CD4-positive, alpha-beta T cell treated with Interleukin-15 for 4 hours (primary cell): ENCODE measurements at places on chromosomes 1 and 21.

- no peak for DNase-seq
These were observed 3.0 kb downstream of the SLC19A1 start for GRCh38 chr21:45539046-45539795.

DNA sequence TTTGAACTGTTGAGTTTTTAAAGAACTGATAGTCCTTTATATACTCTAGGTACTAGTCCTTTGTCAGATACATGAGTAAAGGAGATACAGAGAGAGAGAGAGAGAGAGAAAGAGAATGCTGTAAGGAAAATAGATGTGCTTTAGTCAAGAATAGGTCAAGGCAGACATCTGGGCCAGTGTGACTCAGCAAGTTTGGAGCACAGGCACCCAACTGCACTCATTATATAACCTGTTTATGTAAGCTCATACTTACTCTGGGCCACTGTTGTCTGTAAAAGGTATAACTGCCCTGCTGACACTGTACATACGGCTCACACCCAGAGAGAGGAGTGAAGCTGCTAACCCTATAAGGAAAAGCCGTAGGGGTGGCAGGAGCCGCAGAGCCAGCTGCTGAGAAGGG, 32.2 kb upstream of the AKT3 start:
- DNase-seq = no peak

DNA sequence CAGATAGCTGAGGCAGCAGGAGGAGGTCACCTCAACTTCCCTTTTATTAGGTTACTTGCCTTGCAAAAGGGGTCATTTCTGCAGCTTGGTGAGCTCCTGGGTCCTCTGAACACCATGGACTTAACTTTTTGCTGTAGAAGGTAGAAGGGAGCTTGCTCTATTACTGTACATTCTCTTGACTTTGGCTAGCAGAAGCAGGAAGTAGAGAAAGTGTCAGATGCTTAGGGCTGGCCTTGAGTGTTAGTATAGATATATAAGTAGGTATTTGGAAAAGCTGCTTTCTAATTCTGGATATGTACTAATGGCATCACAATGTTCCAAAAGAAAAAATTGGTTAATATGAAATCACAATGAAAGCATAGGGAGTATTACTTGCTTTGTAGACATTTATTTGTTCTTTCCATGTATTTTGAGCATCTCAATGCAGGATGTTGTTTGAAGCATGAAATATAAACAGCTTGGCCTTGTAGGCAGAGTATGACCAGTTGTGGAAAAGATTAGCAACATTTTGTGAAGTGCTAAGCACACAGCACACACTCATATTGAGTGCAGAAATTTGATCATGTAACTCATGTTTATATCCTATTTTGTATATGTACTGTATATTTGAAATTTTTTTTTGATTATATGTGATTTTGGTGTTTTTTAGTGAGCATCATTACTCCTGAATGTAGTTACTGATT, 108.8 kb downstream of the DYRK1A start:
- DNase-seq = no peak

DNA sequence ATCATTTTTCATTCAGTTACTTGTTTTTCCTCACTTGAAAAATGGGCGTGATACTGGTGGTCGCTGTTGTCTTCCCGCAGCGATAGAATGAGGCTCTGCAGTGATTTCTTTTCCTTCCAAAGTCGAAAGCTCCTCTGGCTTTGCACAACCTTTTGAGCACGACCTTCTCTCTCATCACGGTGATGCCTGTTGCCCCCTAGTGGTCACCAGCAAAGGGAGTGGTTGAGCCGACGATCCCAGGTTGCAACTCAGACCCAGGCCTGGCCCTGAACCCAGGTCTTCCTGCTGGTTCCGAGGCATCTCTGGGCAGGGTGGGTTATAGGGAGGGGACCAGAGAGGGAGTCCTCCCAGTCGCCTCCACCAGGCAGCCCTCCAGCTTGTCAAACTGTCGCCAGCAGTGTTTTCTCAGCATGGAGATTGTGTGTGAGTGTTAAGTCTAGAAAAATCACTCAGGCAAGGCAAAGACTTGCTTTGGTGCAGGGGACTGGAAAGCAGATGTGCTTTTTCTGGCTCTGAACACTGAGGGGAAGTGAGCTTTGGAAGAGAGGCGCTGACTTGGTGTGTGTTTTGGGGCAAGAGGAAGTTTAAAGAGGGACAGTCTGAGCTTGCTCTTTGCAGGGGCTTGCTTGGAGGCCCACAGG, 285.3 kb downstream of the CAMTA1 start:
- peak; percentile 43 for DNase-seq

DNA sequence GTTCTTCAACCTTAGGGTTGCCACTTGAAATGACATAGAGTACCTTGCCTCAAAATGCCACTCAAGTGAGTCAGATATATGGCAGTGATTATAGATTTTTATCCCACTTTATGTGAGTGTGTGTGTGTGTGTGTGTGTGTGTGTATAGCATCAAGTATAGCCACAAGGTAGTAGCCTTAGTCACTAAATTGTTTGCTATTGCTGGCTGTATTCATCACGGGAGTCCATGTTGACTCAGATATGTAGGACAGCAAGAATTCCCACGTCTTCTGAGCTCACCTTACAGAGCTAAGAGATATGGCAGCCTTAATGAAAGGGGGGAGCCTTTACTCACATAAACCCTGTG, 9.3 kb downstream of the ETS2 start:
- no peak for DNase-seq

DNA sequence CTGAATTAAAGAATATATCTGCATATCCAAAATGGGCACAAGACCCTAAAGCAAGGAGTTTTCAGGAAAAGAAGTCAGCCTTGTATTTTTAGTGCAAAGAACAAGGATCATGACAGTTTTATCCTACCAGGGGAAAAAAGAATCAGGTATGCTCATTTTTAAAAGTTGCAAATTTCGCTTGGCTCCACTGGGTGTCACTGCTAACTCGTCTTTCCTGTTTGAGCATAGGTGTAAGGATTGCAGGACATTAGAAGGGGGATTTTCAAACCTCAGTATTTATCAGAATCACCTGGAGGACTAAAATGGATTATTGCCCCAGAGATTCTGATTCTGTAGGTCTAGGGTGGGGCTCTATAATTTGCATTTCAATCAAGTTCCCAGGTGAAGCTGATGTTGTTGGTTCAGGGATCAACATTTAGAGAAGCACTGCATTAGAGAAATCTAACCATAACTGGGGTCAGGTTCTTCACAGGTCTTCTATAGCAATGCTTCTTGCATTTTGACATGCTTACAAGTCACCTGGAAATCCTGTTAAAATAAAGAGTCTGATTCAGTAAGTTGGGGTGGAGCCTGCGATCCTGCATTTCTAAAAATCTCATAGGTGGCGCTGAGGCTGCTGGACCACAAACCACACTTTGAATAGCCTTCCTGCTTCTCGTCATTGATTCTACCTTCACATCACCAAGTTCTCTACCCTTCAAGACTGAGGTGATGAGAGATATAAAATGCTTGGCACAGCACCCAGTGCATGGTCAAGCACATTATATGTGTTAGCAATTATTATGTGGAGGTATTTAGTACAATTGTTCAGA, 39.6 kb downstream of the NUF2 start:
- no peak for DNase-seq

- no peak for DNase-seq
These were observed 171.9 kb downstream of the IGSF21 start for GRCh38 chr1:18279351-18280074.

DNA sequence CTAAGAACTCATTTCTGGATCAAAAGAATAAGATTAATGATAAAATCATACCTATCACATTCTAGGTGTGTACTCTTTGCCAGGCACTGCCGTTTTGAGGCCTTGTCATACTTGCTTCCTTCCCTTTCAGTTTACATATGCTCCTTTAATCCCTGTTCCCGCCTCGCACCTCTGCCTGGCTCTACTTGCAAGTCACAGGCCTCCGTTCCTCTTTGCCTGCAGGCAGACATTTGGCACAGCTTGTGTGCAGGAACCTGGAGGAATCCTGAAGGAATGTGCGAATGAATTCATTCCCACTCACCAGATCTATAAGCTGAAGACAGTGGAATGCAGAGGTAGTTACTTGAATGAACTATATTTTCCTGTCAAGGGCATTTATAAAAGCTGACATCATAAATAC, 13.8 kb downstream of the WLS start:
- no peak for DNase-seq

- DNase-seq = no peak
These were observed 27.1 kb upstream of the PDE4B start for GRCh38 chr1:65765631-65766030.

DNA sequence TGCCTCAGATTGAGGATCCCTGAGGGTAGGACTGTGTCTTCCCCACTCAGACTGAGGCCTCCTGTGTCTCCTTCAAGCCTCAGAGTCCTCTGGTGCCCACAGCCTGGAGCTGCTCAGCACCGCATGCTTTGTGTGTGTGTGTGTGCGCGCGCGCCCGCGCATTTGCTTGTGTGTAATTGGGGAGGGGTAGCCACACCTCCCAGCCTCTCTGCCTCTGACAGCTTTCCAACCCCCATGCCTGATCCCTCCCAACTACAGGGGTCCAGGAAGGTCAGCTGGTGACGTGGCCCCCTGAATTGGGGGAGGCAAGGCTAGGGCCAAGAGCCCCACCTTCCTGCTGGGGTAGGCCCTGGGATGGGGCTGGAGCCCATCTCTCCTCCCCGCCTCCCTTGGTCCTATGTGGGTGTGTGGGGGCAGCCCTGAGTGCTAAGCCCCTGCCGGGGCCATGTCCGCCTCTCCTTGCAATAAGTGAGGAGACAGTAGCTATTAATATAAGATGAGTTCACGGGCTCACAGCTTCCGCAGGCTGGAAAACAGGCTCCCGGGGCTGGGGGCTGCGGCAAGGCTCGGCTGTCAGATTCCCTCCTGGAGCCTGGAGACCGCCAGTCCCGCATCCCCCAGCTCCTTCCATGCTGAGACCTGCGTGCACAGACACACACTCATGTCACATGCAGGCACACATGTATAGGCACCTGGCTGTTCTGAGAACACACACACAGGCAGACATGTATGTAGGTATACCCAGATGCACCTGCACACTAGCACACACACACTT, 7.0 kb downstream of the GPR3 start:
- no peak for DNase-seq

- DNase-seq = no peak
These were observed 55.6 kb downstream of the GLUL start for GRCh38 chr1:182335771-182336566.

DNA sequence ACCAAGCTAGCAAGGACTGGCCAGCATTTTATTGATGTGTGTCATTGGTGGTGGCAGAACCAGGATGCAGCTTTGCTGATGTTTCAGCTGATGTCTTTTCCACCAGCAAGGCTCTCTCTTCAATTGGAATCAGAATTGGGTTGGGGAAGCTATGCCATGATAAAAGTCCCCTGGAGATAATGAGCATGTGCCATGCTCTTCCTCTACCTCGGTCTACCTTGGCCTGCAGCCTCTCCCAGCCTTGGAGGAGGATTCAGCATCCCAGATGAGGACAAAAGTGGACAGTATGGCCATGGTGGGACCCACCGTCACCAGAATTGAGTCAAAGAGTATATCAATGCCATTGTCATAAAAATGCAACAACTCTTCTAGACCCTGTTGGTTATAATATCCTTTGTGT, 8.6 kb downstream of the AVPR1B start:
- no peak for DNase-seq

DNA sequence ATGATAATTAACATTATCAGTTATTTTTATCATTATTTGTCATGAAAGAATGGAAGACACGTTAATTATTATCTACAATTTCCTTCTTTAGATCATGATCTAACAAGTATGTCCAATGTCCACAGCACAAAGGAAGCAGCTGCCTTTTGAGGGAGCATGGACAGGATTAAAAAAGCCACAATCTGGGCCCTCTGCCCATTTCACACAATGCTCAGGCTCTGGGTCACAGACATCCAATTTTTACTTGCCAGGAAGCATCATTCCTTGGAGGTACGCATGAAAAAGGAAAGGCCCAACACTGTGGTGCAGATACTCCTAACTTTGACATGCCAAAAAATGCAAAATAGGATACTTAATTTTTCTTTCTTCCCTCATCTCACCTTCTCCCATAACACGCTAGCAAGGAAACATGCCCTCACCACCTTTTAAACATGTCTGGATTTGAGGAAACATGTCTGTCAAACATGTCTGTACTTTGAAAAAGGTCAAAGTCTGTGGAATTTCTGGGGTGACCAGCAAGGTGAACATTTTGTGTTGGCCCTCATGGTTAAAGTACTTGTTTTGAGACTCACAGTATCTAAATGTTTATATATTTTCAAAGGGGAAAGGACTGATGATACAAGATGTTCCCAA, 40.0 kb downstream of the GADD45A start:
- DNase-seq = no peak

- DNase-seq = no peak
These were observed 17.9 kb downstream of the CSRP1 start for GRCh38 chr1:201488830-201489589.

GRCh38 chr1:240888787-240889048, 276.8 kb upstream of the GREM2 start:
- DNase-seq = no peak

DNA sequence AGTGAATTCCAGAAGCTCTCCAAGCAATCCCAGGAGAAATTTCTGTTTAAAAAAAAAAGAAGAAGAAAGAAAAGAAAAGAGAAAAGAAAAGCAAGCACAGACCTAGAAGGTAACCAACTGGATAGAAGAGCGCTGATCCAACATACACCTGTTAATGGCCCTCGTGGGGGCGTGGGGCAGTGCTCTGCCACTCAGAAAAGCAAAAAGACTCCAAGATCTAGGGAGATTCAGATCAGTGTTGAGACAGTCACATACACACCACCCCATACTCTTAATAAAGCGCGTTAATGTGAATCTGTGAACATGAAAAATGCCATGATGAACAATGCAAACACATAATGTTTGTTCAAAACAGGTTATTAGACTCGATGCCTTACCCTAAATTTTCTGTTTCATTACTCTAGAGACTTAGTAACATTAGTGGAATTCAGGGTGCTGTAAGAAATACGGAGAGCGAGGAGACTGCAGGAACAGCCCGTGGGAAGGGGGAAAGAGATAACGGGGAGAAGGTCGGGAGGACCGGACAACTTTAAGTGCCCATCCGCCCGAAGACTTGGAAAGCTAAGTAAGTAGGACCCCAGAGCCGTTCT, 406 bp downstream of the NME7 start:
- no peak for DNase-seq

GRCh38 chr1:190439447-190439846, 38.2 kb downstream of the BRINP3 start:
- DNase-seq = no peak

- DNase-seq = no peak
These were observed 613 bp downstream of the ZFYVE9 start for GRCh38 chr1:52142220-52143183.

DNA sequence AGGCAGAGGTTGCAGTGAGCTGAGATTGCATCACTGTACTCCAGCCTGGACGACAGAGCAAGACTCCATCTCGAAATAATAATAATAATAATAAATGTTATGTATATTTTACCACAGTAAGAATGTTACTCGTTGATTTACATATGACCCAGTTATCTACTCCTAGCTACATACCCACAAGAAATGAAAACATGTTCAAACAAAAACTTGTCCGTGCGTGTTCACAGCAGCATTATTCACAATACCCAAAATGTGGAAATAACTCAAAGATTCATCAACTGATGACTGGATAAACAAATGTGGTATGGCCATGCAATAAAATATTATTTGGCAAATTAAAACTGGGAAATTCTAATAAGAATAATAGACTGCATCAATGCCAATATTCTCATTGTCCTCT, 31.7 kb upstream of the ENSA start:
- no peak for DNase-seq
